Natural killer cell treated with Interleukin-12 subunit alpha and Interleukin-12 subunit beta and Interleukin-15 and Interleukin-18, amount 100 ng/mL, for 72 hours (primary cell): ENCODE measurements at places on chromosomes 6 and 20.

DNA sequence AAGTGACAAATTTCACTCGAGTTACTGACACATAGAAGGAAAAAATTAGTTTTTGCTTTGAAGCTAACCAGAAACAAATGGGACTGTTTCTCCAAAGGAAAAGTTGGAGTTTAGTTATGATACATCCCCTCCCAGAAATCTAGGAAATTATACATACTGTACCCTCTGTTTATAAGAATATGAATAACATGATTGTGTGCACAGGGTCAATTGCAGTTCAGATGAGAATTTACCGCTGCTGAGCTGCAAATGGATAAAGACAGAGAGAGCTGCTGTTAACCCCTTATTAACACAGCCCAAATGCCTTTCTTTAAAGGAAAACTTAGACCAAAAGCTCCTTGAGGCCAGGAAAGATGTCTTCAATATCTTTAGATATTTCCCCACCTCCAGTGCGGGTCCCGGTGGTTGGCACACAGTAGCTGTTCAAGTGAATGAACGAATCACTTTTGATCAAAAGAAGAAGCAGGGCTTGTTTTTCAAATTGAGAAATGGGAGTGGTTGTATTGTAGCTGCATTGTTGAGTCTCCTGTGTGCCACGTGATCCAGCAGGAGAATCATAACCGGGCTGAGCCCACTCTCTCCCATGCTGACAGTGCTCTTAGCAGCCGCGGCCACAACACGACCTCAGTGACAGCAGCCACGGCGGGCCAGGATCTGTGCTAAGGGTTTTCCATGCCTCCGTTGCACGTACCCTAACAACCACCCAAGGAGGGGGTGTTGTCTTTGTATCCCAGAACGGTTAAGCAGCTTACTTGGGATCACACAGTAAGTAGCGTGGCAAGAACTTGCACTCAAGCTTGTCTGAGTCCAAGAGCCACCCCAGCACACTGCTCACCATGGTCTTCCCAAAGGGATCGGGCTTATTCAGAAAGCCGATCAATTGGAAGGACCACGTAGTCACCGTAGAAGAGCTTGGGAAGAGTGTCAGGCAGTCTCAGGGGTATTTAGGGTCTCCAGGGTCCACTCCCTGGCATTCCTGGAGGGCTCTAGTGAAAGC lies 53.5 kb upstream of the BMP6 start:
- no peak for DNase-seq

DNA sequence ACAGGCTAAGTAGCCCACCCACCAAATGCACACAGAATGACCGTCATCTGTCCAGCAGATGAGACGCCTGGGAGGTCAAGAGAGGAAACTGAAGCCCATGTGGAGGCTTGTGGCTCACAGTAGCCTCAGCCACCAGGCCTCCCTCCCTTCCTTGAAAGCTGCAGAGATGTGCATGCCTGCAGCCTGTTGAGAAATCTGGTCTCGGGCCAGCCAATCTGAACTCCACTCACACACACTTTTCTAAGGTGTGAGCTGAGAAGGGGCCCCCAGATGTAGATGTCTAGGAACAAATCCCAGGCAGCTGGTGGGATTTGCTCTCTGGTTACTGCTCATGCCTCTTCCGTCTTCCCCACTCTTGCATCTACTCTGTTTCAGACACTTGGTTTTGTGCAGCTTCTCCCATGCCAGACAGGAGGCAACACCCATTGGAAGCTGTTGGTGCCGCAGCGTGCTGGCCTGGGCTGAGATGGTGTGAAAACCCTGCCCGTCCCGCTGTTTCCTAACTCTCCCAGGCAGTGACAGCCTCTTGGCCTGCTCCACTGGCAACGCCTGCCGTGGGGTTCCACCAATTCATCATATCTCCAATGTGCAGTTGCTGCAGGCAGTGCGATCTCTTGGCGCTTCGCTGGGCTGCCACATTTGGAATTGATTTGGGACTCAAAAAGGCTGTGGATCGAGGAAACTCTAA lies 24.1 kb upstream of the PAX1 start:
- no peak for DNase-seq

DNA sequence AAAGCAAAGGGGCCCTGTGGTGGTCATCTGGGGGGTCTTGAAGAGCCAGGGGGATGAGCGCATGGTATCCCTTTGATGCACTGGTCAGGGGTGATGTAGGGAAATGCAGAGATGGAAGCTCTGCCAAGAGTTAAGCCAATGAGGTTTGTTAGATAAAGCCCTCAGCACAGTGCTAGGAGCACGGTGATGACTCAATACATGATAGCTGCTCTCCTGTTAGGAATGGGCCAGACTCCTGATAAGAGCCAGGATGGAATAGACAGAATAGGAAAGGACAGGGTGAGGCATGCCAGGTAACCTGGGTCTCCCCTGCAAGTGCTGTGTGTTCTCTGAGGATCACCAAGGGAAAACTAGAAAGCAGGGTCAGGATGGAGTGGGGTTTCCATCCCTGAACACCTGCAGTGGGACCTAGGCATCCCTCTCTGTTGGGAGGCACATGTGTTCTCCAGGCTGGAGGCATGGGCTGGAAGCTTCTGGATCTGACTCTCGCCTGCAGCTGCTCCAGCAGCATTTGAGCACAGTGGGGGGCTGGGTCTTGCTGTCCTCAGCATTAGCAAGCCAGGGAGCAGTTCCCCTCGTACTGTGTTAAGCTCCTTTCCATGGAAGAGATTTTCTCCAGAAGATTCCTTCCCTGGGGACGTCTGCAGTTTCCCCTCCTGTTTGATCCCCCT lies 71.8 kb upstream of the TIAM2 start:
- DNase-seq, result no peak

- no peak for DNase-seq
Observed at GRCh38 chr20:56940466-56940865, 311.4 kb downstream of the TFAP2C start.

GRCh38 chr6:162069995-162070394 lies 657.6 kb downstream of the PRKN start:
- DNase-seq, result no peak

DNA sequence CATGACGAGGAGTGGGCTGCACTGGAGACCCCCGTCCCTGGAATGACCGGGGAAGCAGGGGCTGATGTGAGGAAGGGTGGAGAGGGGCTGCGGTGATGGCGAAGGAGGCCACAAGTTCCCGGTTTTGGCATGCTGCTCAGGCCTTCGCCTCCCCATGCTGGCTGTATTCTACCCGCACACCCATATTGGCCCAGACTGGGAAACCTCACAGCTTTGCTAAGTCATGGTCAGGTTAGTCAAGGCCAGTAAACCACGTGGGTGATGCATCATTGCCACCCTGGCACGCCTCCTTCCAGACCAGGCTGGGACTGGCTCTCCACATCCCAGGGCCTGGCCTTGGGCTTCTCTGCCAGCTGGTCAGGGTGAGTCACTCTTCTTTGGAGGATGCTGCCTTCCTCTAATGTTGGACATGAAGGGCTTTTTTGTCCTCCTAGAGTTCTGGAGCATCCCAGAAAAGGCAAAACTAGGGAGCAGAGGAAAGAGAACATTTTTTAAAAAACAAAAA lies 53.8 kb downstream of the PCNA start:
- DNase-seq, result no peak
